ENCODE measurements at places on chromosomes 2 and 18. TPM values are rescaled to one million over a fixed set of nuclear protein-coding genes. Genes with fewer than 3 reads are reported as not detected.

Gene LMAN1
- total RNA-seq = 67.1 TPM

GRCh38 chr2:183389546-183390080 lies 265.4 kb downstream of the NUP35 start:
- no peak overlapping the region for H3K4me3 ChIP-seq
- H3K36me3 ChIP-seq = no peaks in the 10 kb centered on the region
- no peak for DNase-seq
- H3K27me3 ChIP-seq = no peaks in the 10 kb centered on the region
- H3K27ac ChIP-seq = no peak overlapping the region

- H3K4me3 ChIP-seq = no peak overlapping the region
- DNase-seq = no peak
- no peaks in the 10 kb centered on the region for H3K36me3 ChIP-seq
- H3K27me3 ChIP-seq = no peaks in the 10 kb centered on the region
Measured at GRCh38 chr2:135916207-135916606, 40.0 kb upstream of the MCM6 start.

GRCh38 chr2:152646775-152647174 lies 70.5 kb downstream of the PRPF40A start:
- H3K4me1 ChIP-seq = peaks cover 8% of the 10 kb centered on the region
- no peaks in the 10 kb centered on the region for H3K27me3 ChIP-seq
- H3K36me3 ChIP-seq = peaks cover 63% of the 10 kb centered on the region
- peak overlapping the region; percentile 44 for H3K27ac ChIP-seq

DNA sequence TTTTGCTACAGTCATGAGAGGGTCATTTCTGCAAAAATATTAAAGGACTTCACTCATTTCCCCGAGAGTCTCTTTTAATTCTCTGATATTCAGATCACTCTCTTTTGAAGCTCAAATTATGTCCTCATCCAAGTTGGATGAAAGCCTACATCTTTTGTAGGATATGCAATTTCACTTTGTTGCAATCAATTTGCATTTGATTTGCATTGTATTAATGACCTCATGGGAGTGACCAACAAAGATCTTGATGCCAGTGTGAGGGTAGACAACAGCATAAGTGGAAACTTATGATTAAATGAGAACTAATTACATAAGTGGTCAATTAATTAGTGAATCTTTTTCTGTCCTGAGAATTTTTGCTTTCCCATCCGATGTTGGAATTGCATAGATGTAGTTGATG lies 60.3 kb upstream of the UPP2 start:
- no peak overlapping the region for H3K27ac ChIP-seq
- no peaks in the 10 kb centered on the region for H3K4me1 ChIP-seq
- no peaks in the 10 kb centered on the region for H3K36me3 ChIP-seq
- H3K4me3 ChIP-seq = no peak overlapping the region
- H3K27me3 ChIP-seq = no peaks in the 10 kb centered on the region

DNA sequence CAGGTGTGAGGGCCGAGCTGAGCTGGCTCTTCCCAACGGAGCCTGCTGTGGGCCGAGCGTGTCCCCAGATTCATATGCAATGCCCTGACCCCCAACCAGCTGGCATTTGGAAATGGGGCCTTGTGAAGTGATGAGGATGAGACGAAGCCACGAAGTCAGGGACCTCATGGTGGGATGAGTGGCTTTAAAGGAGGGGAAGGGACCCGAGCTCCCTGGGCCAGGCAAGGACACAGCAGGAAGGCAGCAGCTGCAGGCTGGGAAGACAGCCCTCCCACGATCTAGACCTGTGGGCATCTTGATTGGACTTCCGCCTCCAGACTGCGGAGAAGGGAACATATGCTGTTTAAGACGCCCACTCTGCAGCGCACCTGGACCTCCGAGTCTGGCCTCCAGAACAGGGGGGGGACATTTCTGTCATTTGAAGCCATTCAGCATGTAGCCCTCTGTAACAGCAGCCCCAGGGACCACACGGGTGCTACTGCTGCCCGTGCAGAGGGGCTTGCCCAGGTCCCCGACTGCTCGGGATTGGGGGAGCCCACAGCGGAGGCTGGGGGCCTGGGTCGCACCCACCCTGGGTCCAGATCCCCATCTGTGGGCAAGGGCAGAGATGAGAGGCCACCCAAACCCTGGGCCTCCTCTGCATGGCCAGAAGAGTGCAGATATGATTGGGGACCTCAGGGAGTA lies 27.2 kb downstream of the KIF1A start:
- peaks cover 45% of the 10 kb centered on the region for H3K27me3 ChIP-seq
- no peaks in the 10 kb centered on the region for H3K36me3 ChIP-seq
- no peak for DNase-seq
- H3K27ac ChIP-seq = no peak overlapping the region

DNA sequence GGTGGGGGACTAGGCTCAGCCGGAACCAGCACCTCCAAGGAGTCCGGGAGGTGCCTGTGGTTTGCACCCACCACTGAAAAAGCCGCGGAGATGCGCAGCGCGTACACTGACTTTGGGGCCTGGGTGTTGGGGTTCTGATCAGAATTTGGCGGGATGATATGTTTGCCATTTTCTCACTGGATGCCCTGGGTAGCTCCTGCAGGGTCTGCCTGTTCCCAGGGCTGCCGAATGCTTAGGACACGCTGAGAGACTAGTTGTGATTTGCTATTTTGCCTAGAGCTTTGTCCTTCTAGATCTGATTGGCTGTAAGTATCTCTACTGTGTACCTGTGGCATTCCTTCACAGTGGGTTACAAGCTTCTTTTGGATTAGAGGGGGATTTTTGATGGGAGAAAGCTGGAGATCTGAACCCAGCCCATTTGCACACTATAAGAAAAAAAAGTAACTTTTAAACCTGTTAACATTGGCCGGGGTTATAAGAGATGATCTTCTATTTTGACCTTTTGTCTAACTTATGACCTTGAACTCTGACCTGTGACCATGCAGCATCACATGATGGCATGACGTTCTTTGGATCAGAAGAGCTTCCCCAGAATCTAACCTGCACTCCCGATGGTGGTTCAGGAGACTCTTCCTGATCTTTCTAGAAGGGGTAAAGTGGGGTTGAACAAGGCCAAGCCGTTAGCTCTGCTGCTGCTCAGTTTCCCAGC lies 1.6 kb downstream of the KCNE4 start:
- H3K4me1 ChIP-seq = peaks cover 5% of the 10 kb centered on the region
- no peak for DNase-seq
- peak overlapping the region; percentile 84 for H3K27ac ChIP-seq
- H3K27me3 ChIP-seq = no peaks in the 10 kb centered on the region
- no peaks in the 10 kb centered on the region for H3K36me3 ChIP-seq
- peak overlapping the region; percentile 13 for H3K4me3 ChIP-seq

Gene DNAH7
- total RNA-seq = 0.38 TPM

- DNase-seq = no peak
- H3K36me3 ChIP-seq = peaks cover 11% of the 10 kb centered on the region
- H3K27ac ChIP-seq = no peak overlapping the region
- peaks cover under 1% of the 10 kb centered on the region for H3K4me1 ChIP-seq
- H3K27me3 ChIP-seq = no peaks in the 10 kb centered on the region
Measured at GRCh38 chr18:79512461-79513380, 117.0 kb downstream of the NFATC1 start.

DNA sequence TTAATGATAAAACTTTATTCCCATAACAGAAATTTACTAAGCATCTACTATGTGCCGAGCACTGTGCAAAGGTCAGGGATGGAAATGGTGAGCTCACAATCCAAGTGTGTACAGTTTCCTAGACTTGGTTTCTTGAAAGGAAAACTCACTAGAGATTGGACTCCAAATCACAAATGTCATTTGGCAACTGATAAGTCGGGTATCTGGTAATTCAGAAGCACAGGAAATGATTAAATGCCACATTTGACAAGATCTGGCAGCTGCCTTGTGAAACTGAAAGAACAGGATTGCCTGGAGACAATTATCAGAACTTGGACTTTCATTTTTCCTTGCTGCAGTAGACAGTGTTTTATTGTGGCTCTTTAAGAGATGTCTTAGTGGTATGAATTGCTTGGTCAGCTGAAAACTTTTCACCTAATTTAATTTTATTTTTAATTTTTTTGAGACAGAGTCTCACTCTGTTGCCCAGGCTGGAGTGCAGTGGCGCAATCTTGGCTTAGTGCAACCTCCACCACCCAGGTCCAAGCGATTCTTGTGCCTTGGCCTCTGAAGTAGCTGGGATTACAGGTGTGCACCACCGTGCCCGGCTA lies 19.2 kb downstream of the ITGA6 start:
- DNase-seq = no peak
- peaks cover 81% of the 10 kb centered on the region for H3K4me1 ChIP-seq
- no peak overlapping the region for H3K27ac ChIP-seq
- H3K27me3 ChIP-seq = no peaks in the 10 kb centered on the region
- no peak overlapping the region for H3K4me3 ChIP-seq

- no peak overlapping the region for H3K4me3 ChIP-seq
- no peaks in the 10 kb centered on the region for H3K4me1 ChIP-seq
- H3K27ac ChIP-seq = no peak overlapping the region
- no peak for DNase-seq
- no peaks in the 10 kb centered on the region for H3K27me3 ChIP-seq
- H3K36me3 ChIP-seq = no peaks in the 10 kb centered on the region
Measured at GRCh38 chr2:45974762-45975408, 322.3 kb upstream of the EPAS1 start.

- H3K4me3 ChIP-seq = no peak overlapping the region
- DNase-seq = no peak
- no peaks in the 10 kb centered on the region for H3K36me3 ChIP-seq
- H3K4me1 ChIP-seq = no peaks in the 10 kb centered on the region
Measured at GRCh38 chr2:51633073-51633472, 601.1 kb upstream of the NRXN1 start.

DNA sequence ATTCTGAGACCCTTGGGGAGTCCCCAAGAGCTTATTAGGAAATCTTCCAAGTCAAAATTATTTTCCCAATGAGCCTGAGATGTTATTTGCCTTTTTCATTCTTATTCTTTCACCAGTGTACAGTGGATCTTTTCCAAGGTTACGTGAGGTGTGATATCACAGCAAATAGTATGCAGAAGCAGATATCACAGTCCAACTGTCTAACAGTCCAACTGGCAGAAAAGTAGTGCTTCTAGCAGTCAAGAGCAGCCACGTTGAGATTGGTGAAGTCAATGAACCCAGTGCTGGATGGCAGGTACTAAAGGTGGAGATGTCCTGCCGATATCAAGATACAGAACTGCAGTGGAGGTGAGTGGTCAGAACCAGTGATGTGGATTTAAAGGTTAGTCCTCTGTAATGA lies 78.9 kb upstream of the ZNF397 start:
- H3K36me3 ChIP-seq = no peaks in the 10 kb centered on the region
- no peak overlapping the region for H3K4me3 ChIP-seq
- no peak for DNase-seq
- H3K27me3 ChIP-seq = no peaks in the 10 kb centered on the region
- H3K4me1 ChIP-seq = no peaks in the 10 kb centered on the region
- no peak overlapping the region for H3K27ac ChIP-seq

DNA sequence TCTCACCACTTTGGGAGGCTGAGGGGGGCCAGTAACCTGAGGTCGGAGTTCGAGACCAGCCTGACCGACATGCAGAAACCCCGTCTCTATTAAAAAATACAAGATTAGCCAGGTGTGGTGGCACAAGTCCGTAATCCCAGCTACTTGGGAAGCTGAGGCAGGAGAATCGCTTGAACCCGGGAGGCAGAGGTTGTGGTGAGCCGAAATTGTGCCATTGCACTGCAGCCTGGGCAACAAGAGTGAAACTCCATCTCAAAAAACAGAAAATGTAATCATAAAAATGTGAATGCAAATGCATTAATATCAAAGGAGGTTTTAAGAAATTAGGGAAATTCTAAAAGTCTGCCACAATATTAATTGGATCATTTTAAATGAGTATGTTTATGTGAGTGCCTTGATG lies 45.7 kb downstream of the ACTR2 start:
- no peak overlapping the region for H3K27ac ChIP-seq
- no peaks in the 10 kb centered on the region for H3K4me1 ChIP-seq
- no peak overlapping the region for H3K4me3 ChIP-seq
- H3K36me3 ChIP-seq = peaks cover 46% of the 10 kb centered on the region

Gene DSC2
- total RNA-seq = 393 TPM

Gene INHBB
- total RNA-seq = 2.5 TPM

GRCh38 chr2:118983915-118984314 lies 41.9 kb downstream of the MARCO start:
- no peaks in the 10 kb centered on the region for H3K27me3 ChIP-seq
- no peaks in the 10 kb centered on the region for H3K36me3 ChIP-seq
- no peak for DNase-seq
- no peaks in the 10 kb centered on the region for H3K4me1 ChIP-seq

DNA sequence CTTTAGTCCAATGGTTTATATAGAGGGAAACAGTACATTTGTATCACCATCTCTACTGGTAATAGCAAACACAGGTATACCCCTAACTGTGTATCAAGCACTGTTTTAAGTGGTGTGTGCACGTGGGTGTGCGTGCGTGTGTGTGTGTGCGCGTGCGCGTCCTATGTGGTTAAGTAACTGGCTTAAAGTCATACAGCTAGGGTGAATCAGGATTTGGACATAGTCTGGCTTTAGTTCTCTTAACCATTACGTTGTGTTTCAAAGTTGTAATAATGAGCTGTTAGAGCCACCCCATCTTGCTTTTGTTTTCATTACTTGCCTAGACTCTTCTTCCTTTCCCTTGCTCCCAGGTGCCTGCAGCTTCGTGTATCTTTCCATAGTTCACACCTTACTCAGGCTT lies 2.1 kb downstream of the HADHB start:
- peaks cover 78% of the 10 kb centered on the region for H3K4me1 ChIP-seq
- H3K36me3 ChIP-seq = no peaks in the 10 kb centered on the region

- DNase-seq = no peak
- H3K36me3 ChIP-seq = no peaks in the 10 kb centered on the region
- H3K4me3 ChIP-seq = no peak overlapping the region
Measured at GRCh38 chr2:37809525-37809924, 115.6 kb upstream of the RMDN2 start.

- no peak for DNase-seq
- H3K27me3 ChIP-seq = no peaks in the 10 kb centered on the region
- no peak overlapping the region for H3K4me3 ChIP-seq
- no peaks in the 10 kb centered on the region for H3K36me3 ChIP-seq
- H3K27ac ChIP-seq = no peak overlapping the region
Measured at GRCh38 chr18:12886498-12887126, 2.6 kb upstream of the PTPN2 start.

- no peaks in the 10 kb centered on the region for H3K27me3 ChIP-seq
- no peak overlapping the region for H3K27ac ChIP-seq
- no peaks in the 10 kb centered on the region for H3K36me3 ChIP-seq
- DNase-seq = no peak
- H3K4me3 ChIP-seq = no peak overlapping the region
- no peaks in the 10 kb centered on the region for H3K4me1 ChIP-seq
Measured at GRCh38 chr18:77550625-77551024, 301.0 kb downstream of the GALR1 start.

Gene REEP1
- total RNA-seq = 0.83 TPM

Gene OSGEPL1
- 5.1 TPM for total RNA-seq

- no peaks in the 10 kb centered on the region for H3K36me3 ChIP-seq
- H3K27me3 ChIP-seq = no peaks in the 10 kb centered on the region
- no peak for DNase-seq
- no peaks in the 10 kb centered on the region for H3K4me1 ChIP-seq
Measured at GRCh38 chr2:60880643-60881046, 729 bp upstream of the REL start.

GRCh38 chr2:40127890-40128557 lies 323.9 kb downstream of the SLC8A1 start:
- no peaks in the 10 kb centered on the region for H3K36me3 ChIP-seq
- H3K4me3 ChIP-seq = no peak overlapping the region
- H3K4me1 ChIP-seq = no peaks in the 10 kb centered on the region
- H3K27me3 ChIP-seq = no peaks in the 10 kb centered on the region
- no peak for DNase-seq

All from esophagus squamous epithelium (tissue), 5 donors.